Stimulated activated CD4-positive, alpha-beta T cell treated with anti-CD3 and anti-CD28 coated beads, Interleukin-15, amount 100 ng/mL, for 1 hour (primary cell): ENCODE measurements at places on chromosomes 11 and 22.

DNA sequence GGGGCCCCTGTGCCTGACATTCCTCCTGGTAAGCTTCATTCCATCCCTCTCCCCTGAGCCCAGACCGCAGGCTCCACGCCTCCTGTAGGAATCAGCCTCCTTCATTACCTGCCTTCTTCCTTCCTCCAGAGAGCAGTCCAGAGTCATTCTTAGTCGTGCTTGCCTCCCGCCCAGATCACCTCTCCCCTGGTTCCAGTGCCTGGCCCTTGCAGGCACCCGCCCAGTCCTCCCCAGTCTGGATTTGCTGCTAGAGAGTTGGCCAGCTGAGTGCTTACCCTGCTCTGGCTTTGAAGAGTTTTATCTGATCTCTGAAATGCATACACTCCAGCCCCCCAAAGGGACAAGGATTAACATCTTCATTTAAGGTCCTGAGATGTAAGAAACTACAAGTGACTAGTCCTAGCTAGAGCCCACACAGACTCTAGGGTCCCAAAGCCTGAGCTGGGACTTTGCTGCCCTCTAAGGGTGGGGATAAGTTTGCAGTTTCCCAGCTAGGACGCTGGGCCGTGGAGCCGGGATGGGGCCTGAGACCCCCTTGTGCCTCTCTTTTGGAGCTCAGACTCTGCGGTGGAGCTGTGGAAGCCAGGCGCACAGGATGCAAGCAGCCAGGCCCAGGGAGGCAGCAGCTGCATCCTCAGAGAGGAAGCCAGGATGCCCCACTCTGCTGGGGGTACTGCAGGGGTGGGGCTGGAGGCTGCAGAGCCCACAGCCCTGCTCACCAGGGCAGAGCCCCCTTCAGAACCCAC is 1.6 kb downstream of the NR1H3 start:
- no peak for DNase-seq

DNA sequence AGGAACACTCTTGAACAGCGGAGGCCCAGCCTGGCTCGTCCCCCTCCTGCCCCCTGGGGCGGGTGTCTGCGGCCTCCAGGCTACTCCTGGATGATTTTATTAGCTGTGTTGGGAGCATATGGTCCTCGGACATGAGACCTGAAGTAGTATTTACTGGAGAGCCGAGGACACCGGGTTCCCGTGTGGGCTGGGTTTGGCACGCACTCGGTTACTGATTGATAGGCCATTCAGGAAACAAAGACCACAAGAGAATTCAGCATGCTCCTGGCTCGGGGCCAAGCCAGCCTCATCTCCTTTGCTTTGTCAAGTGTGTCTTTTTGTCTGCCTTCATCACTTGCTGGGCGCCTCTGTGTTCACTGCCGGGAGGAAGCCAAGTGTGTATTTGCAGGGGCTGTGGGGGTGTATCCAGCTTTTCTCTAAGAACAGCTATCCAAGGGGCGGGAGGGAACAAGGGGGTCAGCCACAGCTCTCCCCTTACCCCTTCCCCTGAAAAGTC is 9.7 kb downstream of the FXYD2 start:
- peak; percentile 65 for DNase-seq

DNA sequence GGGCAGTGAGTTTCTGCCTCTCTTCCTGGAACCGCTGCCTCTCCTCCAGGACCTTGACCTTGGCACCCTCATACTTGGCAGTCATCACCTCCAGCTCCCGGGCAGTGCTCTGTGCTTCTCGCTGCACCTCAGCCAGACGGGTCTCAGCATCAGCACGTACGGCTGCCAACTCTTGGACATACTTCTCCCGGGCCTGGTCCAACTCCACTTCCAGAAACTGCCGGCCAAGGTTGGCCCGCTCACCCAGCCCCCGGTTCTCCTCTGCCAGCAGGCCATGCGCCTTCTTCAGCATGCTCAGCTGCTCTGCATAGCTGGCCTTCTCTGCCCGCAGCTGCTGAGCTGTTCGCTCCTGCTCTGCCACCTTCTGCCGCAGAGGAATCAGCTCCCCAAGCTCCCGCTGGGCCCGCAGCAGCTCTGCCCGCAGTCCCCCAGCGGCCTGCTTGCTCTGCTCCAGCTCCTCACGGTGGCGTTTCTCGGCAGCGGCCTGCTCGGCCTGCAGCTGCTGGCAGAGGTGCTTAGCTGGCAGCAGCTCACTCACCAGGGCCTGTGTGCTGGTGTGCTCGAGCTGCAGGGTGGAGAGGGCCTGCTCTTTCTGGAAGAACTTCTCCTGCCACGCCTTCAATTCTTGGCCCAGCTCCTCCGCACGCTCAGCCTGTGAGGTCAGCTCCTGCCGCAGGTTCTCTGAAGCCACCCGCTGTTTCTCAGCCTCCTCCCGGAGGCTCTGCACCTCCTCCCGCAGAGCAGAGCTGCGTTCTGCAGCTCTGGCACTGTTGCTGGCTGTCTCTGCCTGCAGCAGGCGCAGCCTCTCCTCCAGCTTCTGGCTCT is 14.4 kb downstream of the IL18BP start:
- DNase-seq: no peak

- DNase-seq: no peak
Observed at GRCh38 chr11:111299101-111300026, 1.0 kb downstream of the POU2AF3 start.

GRCh38 chr11:85062659-85063058 is 564.5 kb downstream of the DLG2 start:
- DNase-seq: no peak

- no peak for DNase-seq
Observed at GRCh38 chr22:24225951-24226350, 18.9 kb downstream of the GGT5 start.

- no peak for DNase-seq
Observed at GRCh38 chr11:100637706-100638105, 49.4 kb upstream of the ARHGAP42 start.

GRCh38 chr22:20395907-20396287 is 1.9 kb downstream of the ZNF74 start:
- DNase-seq: no peak

- DNase-seq: no peak
Observed at GRCh38 chr11:18449251-18449650, 6.4 kb upstream of the LDHAL6A start.

- DNase-seq: no peak
Observed at GRCh38 chr11:61011229-61011870, 39.9 kb downstream of the CD6 start.

DNA sequence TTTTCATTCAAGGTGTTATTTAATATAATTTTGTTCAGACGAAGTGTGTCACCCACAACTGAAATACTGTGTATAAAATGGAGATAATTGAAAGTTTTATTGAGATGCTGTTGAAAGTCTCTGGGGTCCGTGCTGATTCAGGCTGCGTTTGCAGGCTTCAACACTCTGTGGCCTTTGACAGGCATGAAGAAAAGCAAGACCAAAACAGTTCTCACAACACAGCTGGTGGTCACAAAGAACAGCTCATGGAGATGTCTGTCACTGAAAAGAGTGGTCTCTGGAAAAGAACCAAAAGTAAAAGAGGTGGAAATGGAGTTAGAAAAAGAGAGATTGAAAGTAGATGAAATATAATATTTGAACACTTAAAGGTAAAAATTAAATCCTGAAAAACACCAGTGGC is 9.8 kb upstream of the MPPED2 start:
- no peak for DNase-seq

DNA sequence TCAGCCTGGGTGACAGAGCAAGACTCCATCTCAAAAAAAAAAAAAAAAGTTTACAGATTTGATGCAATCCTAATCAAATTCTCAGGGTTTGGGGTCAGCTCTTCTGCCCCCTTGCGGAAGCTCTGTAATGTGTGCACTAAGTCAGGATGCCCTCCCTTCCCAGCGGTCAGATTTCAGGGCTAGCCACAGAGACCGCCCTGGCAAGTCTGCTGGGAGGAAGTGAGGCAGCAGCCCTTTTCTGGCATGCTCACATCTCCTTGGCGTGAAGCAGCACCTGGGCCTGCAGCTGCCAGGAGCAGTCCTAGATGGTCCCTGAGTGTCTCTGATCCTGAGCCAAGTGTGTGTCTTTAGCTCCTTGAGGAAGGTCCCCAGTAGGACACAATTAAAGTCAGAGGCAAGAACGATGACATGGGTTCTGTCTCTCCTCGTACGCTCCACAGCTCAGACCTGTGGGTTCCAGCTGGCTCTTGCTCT is 10.9 kb upstream of the APOBEC3C start:
- peak; percentile 41 for DNase-seq

DNA sequence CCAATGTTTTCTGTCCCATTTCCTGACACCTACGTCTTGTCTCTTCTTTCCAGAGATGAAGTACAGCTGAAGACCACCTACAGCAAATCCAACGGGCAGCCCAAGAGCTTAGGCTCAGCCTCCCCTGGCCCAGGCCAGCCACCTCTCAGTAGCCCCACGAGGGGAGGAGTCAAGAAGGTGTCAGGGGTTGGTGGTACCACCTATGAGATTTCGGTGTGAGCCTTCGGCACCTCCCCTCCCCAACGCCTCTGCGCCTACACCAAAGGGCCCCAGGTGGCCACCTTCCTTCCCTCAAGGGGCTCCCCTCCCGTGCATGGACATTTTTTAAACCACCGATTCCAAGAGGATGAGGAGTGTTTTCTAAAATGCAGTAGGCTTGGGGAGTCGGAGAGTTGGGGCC is 12.2 kb downstream of the MED19 start:
- DNase-seq: no peak

DNA sequence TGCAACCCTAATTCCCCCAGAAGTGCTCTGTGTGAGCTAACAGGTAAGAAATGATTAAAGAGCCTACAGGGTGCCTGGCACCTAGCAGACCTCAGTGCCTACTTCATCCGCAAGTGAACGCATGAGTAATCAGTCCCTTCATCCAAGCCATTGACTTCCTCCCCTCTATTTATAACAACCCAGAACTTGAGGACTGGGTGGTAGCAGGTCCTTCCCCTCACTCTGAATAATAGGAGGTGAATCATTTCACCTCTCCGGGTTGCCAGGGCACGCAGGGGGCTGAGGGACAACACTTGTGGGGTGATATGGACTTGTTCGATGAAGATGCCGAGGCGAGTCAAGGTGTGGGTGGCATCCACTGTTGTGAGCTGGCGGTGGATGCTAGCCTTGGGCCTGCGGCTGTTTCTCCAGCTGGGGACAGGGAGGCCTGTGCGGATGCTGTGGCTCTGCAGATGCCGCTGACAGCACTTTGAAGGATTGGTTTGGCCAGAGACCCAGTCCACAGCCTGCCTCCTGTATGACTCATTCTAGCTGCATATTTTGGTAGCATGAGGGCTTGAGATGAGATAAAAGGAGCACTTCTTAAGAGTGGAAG is 11.7 kb upstream of the SORL1-AS1 start:
- DNase-seq: peak; percentile 55

- no peak for DNase-seq
Observed at GRCh38 chr11:121904148-121904547, 211.9 kb downstream of the BLID start.

- no peak for DNase-seq
Observed at GRCh38 chr11:102749101-102749722, 24.5 kb upstream of the MMP8 start.

GRCh38 chr11:85745626-85746025 is 59.6 kb upstream of the CCDC89 start:
- no peak for DNase-seq

DNA sequence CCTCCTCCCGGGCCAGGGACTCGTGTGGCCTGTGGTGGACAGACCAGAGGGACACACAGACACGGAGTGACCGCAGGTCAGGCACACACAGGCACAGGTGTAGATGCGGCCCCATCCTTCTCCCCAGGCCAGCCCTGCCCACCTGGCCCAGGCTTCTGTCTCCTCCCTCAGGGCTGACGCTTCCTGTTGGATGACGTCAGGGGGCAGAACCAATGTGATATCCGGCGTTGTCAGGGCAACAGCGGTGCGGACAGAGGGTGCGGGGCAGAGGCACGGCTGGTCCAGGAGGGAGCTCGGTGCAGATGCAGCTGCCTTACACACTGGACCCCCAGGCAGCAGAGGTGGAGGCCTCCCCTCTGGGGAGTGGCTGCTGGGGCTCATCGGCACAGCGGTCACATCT is 2.9 kb upstream of the TUBGCP6 start:
- no peak for DNase-seq

GRCh38 chr11:134145715-134146114 is 76.8 kb downstream of the JAM3 start:
- DNase-seq: no peak

- DNase-seq: no peak
Observed at GRCh38 chr11:3901249-3902025, 46.0 kb downstream of the STIM1 start.

- no peak for DNase-seq
Observed at GRCh38 chr11:66261578-66261977, 6.9 kb upstream of the RAB1B start.

DNA sequence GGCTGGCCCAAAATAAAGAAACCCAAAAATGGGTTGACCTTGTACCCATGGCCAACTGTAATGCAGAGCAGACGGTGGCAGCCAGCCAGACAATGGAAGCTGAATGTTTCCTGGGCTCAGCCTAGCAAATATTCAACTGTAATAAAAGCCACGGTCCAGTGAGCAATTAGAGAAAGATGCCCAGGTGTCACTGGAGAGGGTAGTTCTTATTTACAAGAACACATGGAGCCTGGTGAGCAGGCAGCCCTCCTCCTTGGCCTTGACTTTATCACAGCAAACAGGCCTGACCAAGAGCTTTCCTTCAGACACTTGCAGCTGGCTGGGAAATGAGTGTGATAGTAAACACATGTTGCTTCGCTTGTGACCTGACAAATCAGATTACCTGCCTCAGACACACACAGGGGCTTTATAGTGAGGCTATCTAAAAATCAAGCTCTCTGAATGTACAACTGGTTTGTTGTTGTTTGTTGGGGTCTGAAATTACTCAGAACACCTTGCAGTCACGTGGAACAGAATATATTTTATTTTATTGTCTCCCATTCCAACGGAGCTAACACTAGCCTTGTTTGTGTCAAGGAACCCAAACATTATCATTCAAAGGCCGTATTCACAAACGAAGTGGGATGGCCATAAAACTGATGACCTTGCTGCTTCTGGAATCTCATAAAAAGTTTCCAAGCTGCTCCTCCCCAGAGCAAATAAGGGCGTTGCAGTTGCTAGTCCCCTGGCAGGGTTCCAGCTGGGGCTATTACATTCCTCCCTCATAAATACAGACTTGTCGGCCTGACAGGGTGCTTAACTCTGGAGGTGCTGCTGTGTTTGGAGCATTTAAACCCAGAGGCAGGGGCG is 161.1 kb downstream of the BBOX1 start:
- no peak for DNase-seq

DNA sequence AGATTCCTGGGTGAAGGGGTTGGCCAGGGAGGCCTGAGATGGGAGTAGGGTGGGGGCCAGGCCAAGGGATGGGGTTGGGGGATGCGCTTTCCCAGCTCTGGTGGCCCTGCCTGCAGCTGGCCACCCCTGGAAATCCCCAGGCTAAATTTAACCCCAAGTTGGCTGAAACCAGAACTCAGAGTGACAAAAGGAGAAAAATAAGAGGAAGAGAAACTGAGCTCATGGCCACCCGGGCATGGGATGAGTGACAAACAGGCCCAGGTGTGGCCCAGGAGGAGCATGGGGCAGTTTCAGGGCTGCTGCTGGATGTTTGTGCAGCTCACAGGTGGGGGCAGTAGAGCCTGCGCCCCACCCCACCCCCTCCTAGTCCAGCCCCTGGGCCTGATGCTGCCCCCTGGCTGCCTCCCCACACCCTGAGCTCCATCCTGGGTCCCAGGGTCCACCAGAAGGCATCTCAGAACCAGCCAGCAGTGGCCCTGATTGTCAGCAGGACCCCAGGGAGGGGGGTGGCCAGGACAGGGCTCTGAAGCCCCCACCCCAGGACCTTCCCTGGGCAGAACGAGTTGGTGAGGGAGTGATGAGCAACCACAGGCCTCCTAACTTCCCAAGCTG is 48.0 kb downstream of the IGLL5 start:
- DNase-seq: no peak
